Stimulated activated CD8-positive, alpha-beta memory T cell treated with anti-CD3 and anti-CD28 coated beads, Interleukin-4, amount 100 ng/mL, for 24 hours (primary cell): ENCODE measurements at places on chromosomes 7 and 10.
A peak's percentile ranks its signal among the peaks of the same experiment; 100 is the strongest.

GRCh38 chr7:138705167-138705566 lies 4.0 kb upstream of the SVOPL start:
- no peak for DNase-seq

- no peak for DNase-seq
Measured at GRCh38 chr10:61635471-61635870, 27.3 kb upstream of the CABCOCO1 start.

DNA sequence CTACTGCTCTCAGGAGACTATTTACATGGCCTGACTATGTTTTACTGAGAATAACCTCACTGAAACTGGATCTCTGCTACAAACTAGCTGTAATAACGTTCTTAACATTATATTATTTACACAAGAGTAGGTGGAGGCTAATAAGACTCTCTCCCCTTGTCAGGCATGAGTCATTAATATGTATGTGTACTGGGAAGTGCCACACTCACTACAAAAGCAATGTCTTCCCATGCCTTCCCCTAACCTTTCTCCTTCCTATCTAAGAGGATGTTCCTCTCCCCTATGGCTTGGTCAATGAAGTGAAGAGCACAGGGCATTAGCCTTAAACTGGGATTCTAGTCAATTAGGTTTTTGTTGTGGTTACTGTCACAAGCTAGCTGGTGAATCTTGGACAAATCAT lies 147.9 kb downstream of the DGKB start:
- DNase-seq: no peak

GRCh38 chr7:85156661-85157208 lies 30.1 kb downstream of the SEMA3D start:
- no peak for DNase-seq

GRCh38 chr10:93225938-93226337 lies 152.2 kb downstream of the CYP26A1 start:
- DNase-seq: no peak

- DNase-seq: no peak
Measured at GRCh38 chr7:6646465-6646864, 9.3 kb downstream of the ZNF316 start.

- no peak for DNase-seq
Measured at GRCh38 chr10:128526791-128527375, 400.7 kb upstream of the MKI67 start.

- no peak for DNase-seq
Measured at GRCh38 chr7:93188870-93189634, 37.2 kb downstream of the HEPACAM2 start.

- no peak for DNase-seq
Measured at GRCh38 chr10:60446851-60447250, 57.2 kb upstream of the ANK3 start.

- DNase-seq: no peak
Measured at GRCh38 chr10:23676296-23676695, 237.4 kb downstream of the OTUD1 start.

- no peak for DNase-seq
Measured at GRCh38 chr7:151131592-151132293, 35.8 kb downstream of the GBX1 start.

DNA sequence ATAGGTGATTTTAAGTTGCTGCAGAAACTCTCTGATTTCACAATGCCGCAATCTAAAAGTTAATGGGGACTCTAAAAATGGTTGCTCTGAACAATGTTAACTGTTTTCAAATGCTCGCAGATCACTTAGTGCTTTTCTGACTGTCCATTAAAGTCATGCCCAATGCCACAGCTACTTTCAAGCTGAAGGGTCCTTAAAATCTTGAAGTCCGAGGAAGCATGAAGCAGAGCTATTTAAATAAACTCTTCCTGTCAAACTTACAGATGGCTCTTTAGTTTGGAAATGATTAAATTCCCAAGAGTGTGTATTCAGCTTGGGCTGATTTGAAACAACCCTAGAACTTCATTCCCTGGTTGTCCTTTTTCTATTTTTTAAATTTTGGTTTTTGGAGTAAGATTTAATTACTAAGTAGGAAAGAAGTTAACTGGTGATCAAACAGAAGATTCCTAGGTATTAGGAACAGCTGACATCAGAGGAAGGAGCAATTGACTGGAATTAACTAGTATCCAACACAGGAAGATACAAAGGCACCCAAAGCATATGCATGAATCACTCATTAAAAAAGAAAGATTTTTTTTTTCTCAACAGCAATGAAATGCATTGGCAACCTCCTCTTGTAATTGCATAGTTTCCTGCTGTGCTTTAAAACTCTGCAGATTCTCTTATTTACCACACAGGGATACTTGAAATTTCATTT lies 105.1 kb downstream of the NRP1 start:
- DNase-seq: no peak

DNA sequence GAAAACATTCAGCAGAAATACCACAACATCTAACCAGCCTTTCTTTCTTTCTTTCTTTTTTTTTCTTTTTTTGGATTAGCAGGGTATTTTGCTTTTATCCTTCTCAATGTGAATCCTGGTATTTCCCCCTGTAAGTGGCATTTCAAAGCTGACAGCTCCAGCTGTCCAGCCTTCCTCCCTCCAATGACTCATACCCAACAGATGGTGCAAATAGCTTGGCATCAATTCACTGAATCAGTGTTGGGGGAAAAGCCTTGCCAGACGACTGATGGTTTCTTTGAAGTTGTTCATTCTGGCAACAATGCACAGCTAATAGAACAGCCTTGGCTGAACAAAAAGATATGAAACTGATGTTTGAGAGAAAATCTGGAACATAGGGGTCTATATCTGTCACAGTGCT lies 316.8 kb upstream of the STEAP1 start:
- no peak for DNase-seq

DNA sequence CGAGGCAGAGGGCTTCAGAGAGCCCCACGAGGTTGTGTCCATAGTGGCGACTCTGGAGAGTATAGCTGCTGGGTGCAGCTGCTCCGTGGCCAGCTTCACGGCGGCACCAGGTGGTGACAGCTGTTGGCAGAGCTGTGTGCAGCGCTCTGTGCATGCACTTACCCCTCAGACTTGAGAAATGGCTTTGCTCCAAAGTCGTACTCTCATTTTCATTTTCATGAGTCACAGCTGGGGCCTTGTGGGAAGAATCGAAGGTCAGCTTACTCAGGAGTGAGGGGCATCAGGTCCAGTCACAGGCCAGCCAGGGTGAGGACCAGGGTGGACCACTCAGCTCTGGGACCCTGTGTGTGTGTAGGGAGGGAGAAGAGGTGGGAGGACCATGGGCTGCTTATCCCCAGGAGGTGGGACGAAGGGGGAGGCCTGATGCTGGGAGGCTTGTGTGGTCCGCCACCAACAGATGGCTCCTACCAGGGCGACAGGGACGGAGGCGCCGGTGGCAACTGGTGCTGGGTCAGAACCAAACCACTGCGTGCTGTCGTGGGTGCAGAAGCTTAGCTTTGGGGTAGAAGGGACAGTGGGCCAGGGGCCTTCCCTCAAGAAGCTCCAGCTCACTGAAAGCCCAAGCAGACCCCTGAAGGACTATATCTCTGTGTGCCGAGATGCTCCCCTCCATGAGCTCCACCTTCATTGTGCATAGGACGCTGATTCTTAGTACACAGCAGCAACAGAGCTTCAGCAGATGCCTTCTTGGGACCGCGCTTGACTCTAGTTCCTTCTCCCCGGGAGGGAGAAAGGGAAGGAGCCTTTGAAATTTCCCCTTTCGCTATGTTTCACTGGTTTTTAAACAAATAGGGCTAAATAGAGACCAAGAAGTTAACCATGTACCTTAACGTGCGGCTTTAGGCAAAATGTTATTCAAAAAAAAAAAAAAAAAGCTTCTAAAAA lies 225.0 kb downstream of the CELF2 start:
- peak; percentile 31 for DNase-seq

GRCh38 chr10:17228091-17229015 lies at the start of gene VIM:
Gene VIM, plus strand, starts transcription at chr10:17228241. Its CDS starts 1,182 bp downstream, at chr10:17229423.
- peak; percentile 77 for DNase-seq

DNA sequence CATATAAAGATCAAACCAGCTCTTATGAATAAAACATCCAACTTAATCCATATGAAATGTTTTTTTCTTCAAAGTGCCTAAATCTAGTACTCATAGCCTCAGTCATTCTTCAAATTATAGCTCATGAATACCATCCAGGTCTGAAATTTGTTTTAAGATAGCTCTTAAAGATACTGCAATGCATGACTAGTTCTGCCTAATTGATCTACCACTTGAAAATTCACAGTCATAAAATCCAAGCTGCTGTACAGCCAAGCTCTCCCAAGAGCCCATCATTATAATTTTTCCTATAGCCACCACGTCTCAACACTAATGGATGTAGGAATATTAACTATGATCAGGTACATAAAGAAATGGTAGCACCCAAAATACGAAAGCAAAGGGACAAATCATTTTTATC lies 87.9 kb upstream of the RNF148 start:
- no peak for DNase-seq

- DNase-seq: no peak
Measured at GRCh38 chr10:17216217-17216900, 11.7 kb upstream of the VIM start.

- no peak for DNase-seq
Measured at GRCh38 chr10:28283251-28283650, 19.6 kb downstream of the MPP7 start.

- no peak for DNase-seq
Measured at GRCh38 chr7:105677817-105678573, 96.7 kb upstream of the EFCAB10 start.
